ENCODE measurements at places on chromosomes 11 and 22.

DNA sequence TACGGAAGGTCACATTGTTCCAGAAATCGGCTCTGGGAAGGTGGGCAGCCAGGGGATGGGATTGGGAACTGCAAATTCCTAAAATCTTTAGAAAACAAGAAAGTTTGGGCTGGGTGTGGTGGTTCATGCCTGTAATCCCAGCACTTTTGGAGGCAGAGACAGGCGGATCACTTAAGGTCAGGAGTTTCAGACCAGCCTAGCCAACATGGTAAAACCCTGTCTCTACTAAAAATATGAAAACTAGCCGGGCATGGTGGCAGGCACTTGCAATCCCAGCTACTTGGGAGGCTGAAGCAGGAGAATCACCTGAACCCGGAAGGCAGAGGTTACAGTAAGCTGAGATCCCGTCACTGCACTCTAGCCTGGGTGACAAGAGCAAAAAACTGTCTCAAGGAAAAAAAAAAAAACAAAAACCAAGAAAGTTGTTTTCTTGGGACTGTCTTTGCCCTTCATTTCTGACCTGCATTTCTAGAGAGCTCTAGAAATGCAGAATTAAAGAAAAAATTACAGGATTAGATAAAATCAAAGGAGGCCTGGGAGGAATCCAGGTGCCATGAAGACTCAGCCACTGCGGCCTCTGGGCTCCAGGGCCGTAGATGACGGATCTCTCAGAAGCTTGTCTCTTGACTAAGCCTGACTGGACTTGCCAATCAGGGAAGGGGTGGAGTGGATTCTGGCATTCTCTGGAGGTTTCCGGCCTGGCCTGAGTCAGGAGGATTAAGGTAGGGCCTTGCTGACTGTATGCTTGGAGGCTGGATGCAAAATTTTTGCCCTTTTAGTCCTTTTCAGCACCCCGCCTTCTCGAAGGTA, 5.3 kb upstream of the MALAT1 start:
- no peak for DNase-seq

- peak; percentile 11 for DNase-seq
Observed at GRCh38 chr22:44828193-44828592, 75.8 kb downstream of the ARHGAP8 start.

DNA sequence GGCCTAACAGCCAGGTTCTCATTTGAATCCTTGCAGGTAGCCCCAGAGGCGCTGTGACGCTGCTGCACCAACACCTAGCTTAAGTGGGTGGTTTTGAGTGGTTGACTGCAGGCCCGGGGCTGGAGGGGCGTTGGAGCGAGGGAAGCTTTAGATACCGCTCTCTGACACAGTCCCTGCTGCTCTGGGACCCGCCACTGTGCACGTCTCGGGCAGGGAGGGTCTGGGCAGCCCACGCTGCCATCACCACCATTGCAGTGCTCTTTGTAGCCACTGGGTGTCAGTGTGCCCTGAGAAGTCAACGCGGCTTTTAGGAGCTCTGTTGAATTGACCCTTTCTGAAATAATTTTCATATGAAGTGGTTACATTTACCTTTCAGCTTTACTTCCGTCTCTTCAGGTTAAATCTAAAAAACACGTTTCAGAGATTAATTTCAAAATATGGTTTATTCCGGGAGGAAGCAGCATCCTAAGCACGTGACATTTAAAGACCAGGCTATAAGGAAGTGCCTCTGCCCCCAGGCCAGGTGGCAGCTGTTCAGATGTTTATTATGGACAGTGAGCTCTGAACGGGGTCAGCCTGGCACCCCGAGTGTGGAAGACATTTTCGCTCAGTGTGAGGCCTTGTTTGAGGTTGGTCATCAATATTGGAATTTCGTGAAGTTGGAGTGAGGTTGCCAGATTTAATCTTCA, 30.9 kb upstream of the PARVB start:
- peak; percentile 17 for DNase-seq

- DNase-seq = no peak
Observed at GRCh38 chr11:122201106-122201505, 85.1 kb upstream of the BLID start.

GRCh38 chr11:27083782-27084181, 43.2 kb downstream of the BBOX1 start:
- DNase-seq = no peak

GRCh38 chr22:47879346-47879745, 1116.9 kb downstream of the TBC1D22A start:
- DNase-seq = no peak

- DNase-seq = no peak
Observed at GRCh38 chr11:118264569-118265465, 720 bp upstream of the MPZL2 start.

GRCh38 chr11:125170001-125170509, 5.5 kb downstream of the PKNOX2 start:
- no peak for DNase-seq

DNA sequence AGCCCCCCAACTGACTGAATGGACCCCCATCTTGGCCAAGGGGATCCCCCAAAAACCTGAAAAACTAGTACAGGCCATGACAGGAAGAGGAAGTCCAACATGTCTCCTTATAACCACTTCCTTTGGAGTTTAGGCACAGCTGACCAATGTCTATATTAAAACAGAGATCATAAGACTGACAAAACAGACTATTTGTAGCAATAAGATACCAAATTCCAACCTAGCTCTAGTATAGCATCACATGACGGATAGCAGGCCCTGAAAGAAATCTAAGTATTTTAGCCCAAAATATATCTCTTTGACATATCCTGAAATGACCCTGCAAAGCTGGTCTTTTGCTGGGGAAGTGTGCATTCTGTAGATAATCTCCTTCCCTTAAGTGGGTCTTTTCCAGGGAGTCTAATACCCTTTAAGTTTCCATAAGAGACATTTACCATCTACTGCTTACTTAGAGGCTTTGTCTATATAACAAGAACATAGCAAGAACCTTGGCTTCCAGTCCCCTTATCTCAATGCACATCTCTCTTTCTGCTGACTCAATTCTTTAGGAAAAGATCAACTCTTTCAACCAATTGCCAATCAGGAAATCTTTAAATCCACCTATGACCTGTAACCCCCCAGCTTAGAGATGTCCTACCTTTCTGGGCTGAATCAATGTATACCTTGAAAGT, 34.9 kb upstream of the ACER3 start:
- no peak for DNase-seq

- no peak for DNase-seq
Observed at GRCh38 chr11:78161962-78162371, 22.5 kb upstream of the ALG8 start.

DNA sequence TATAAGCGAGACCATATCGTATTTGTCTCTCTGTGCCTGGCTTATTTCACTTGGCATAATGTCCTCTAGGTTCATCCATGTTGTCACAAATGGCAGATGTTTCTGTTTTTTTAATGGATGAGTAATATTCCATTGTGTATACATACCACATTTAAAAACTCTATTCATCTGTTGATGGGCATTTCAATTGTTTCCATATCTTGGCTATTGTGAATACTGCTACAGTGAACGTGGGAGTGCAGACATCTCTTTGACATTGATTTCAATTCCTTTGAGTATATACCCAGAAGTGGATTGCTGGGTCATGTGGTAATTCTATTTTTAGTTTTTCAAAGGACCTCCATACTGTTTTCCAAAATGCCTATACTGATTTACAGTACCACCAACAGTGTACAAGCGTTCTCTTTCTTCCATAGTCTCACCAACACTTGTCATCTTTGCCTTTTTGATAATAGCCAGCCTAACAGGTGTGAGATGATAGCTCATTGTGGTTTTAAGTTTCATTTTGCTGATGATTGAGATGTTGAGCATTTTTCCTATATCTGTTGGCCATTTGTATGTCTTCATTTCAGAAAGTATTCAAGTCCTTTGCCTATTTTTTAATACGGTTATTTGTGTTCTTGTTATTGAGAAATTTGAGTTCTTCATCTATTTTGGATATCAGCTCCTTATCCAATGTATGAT, 194.7 kb upstream of the E2F8 start:
- DNase-seq = no peak

DNA sequence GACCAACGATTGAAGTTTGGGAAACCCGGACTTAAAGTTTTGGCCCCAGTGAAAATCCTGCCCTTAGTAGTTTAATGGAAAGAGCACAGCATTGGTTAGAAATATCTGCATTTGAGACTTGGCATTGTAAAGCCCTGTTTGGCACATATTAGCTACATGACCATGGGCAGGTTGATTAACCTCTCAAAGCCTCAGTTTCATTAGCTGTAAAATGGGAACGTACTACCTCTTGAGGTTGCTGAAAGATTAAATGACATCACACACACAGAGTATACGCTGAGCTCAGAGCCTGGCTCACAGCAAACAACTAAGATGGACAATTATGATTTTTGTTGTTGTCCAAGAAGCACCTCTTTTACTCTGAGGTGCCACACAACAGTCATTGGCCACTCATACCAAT, 153.0 kb upstream of the TIMP3 start:
- DNase-seq = no peak

- DNase-seq = no peak
Observed at GRCh38 chr11:134734894-134735293, 322.9 kb upstream of the B3GAT1 start.

DNA sequence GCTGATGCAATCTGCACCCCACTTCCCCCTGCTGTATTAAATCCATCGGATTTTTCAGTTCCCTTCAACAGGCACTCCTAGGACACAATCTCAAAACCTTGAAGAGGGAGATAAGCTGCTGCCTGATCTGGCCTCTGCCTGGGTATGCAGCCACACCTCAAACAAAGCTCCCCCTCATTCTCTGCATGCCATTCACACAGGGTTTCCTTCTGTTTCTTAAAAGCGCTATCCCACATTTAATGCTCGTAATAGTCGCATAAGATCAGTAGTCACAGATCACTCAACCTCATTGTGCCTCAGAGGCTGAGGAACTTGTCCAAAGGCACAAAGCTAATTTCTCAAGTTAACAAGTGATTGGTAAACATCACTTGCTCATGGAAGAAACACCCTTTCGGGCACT, 34.0 kb downstream of the UQCR10 start:
- DNase-seq = no peak

DNA sequence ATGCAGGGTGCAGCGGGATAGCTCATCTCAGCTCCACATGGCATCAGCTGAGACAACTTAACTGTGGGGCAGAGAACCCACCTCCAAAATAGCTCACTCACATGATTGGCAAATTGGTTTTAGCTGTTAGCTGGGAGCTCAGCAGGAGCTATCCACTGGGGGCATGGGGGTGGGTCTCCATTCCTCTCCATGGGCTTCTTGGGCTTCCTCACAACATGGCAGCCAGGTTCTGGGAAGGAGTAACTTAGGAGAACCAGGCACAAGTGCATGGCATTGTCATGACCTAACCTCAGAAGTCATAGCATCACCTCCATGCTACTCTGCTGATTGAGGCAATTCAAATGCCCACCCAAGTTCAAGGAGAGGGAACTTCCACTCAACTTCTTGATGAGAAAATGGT, 85.5 kb downstream of the MN1 start:
- no peak for DNase-seq

GRCh38 chr22:18056161-18056666, 21.6 kb upstream of the PEX26 start:
- no peak for DNase-seq

GRCh38 chr11:78318321-78319114, 99.1 kb downstream of the GAB2 start:
- DNase-seq = no peak

GRCh38 chr11:8812438-8812837, 98.6 kb upstream of the AKIP1 start:
- DNase-seq = no peak

DNA sequence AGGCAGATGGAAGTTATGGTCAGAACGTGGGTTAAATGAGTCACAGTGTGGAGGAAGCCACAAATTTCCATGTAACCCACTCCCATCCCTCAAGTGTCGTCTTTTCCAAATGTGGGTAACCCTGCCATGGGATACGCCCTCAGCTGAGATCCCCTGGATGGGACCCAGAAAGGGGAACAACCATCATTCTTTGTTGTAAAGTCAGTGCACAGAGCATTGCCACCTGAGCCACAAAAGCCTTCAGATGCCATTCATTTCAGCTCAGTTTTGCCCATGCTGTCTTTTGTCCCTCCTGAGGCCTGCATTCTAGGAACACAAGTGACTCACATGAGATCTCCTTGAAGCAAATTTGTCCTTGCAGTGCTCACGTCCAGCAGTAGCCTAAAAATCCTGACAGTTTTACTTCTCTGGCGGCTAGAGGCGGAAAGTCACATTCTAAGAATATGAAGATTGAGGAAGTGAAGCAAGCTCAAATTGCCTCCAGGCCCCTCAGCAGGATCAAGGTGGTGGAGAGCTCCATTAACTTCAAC, 30.6 kb downstream of the MMP13 start:
- DNase-seq = peak; percentile 13

- no peak for DNase-seq
Observed at GRCh38 chr11:112485280-112485679, 224.6 kb upstream of the PLET1 start.

- DNase-seq = peak; percentile 77
Observed at GRCh38 chr22:36180038-36180880, 19.7 kb upstream of the APOL3 start.

- DNase-seq = no peak
Observed at GRCh38 chr11:12139144-12139881, 28.9 kb downstream of the MICAL2 start.

- no peak for DNase-seq
Observed at GRCh38 chr11:2549491-2549875, 104.7 kb downstream of the KCNQ1 start.

GRCh38 chr11:43071338-43071737, 240.5 kb upstream of the API5 start:
- no peak for DNase-seq

- DNase-seq = no peak
Observed at GRCh38 chr11:19652623-19653375, 59.8 kb upstream of the NAV2 start.

GRCh38 chr22:36977401-36977861, 41.8 kb downstream of the TST start:
- DNase-seq = peak; percentile 85

DNA sequence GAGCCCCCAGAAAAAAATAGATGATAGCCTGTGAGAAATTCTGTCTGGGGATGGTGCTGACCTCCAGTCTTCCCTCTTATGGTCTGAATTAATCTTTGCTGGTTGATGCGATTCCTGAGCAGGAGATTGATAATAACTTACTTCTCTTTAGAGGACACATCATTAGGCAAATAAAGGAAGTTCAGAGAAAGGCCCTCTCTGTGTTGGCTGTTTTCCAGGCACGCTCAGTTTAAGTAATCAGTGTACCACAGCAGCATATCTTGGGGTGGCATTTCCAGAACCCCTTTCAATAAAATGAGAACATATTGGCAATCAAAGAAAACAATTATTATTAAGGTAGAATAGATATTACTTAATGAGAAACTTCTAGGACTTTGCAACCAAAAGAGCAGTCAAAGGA, 1129.3 kb upstream of the RAG2 start:
- DNase-seq = no peak

DNA sequence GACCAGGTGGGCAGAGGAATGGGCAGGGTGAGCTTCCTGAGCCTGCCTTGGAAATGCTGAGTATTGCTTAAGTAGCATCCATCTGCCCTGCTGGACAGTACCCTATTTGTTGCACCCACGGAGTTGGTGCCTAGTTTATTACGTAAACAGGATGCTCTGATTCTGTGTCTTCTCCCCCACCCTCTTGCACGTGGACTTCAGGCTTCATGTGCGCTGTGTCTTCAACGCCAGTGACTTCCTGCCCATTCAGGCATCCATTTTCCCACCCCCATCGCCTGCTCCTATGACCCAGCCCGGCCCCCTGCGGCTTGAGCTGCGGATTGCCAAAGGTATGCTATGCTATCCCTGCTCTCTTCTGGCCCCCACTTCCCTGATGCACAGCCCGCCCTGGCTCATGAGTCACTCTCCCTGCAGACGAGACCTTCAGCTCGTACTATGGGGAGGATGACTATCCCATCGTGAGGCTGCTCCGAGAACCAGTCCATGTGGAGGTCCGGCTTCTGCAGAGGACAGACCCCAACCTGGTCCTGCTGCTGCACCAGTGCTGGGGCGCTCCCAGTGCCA, 5.7 kb downstream of the ZP1 start:
- no peak for DNase-seq

Measured in hematopoietic multipotent progenitor cell (in vitro differentiated cells).